H1 (cell line): ENCODE measurements at places on chromosomes 2 and 18. TPM values are rescaled to one million over a fixed set of nuclear protein-coding genes. Genes with fewer than 3 reads are reported as not detected.

MFSD2B gene
- polyA plus RNA-seq, result 0.33 and 0.46 TPM in 2 replicates

RAB17 gene
- polyA plus RNA-seq, result 42.6 and 61.3 TPM in 2 replicates

KYNU gene
- 0.06 and 0.09 TPM in 2 replicates for polyA plus RNA-seq

VWC2L gene
- polyA plus RNA-seq, result not detected in 2 replicates

NAT8 gene
- polyA plus RNA-seq, result not detected in 2 replicates

SLC23A3 gene
- 0.31 and 0.35 TPM in 2 replicates for polyA plus RNA-seq

IL1RL2 gene
- not detected in 2 replicates for polyA plus RNA-seq

TAF1B gene
- polyA plus RNA-seq, result 5.4 and 6.6 TPM in 2 replicates

DOK6 gene
- 0.09 and 0.33 TPM in 2 replicates for polyA plus RNA-seq

DNA sequence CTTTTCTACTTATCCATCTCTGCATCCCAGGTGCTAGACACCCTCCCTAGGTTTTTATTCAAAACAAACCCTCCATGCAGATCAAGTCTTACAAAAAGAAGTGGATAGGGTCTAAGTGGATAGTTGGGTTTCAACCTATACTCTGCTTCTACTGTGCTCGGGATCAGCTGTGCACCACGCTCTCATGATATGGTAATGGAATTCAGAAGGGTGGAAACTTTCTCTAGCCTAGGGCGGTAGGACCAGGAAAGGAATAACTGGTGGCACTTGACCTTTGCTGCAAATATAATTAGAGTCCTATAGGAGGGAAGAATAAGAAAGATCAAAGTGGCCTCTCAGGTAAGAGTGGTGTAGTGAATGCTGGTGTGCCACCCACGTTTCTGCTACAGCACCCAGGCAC is 272.9 kb downstream of the GPD2 start:
- H3K27ac ChIP-seq, result no peak overlapping the region
- no peaks in the 10 kb centered on the region for H3K36me3 ChIP-seq
- no peaks in the 10 kb centered on the region for H3K4me1 ChIP-seq
- DNase-seq, result no peak
- H3K4me3 ChIP-seq, result no peak overlapping the region

GRCh38 chr2:5983511-5984272 is 291.5 kb downstream of the SOX11 start:
- H3K4me1 ChIP-seq, result peaks cover 15% of the 10 kb centered on the region
- no peak overlapping the region for H3K27ac ChIP-seq
- no peaks in the 10 kb centered on the region for H3K27me3 ChIP-seq
- DNase-seq, result no peak

- no peak for DNase-seq
- no peak overlapping the region for H3K27ac ChIP-seq
- no peaks in the 10 kb centered on the region for H3K36me3 ChIP-seq
- H3K27me3 ChIP-seq, result no peaks in the 10 kb centered on the region
- no peak overlapping the region for H3K4me3 ChIP-seq
Measured at GRCh38 chr2:140882671-140883620, 1247.9 kb downstream of the LRP1B start.

- no peaks in the 10 kb centered on the region for H3K27me3 ChIP-seq
- no peaks in the 10 kb centered on the region for H3K4me1 ChIP-seq
Measured at GRCh38 chr18:65659312-65659711, 91.5 kb upstream of the CDH7 start.

GRCh38 chr2:47888581-47889280 is 17.6 kb downstream of the FBXO11 start:
- H3K27ac ChIP-seq, result no peak overlapping the region
- DNase-seq, result no peak
- no peaks in the 10 kb centered on the region for H3K36me3 ChIP-seq
- H3K27me3 ChIP-seq, result no peaks in the 10 kb centered on the region
- no peaks in the 10 kb centered on the region for H3K4me1 ChIP-seq

DNA sequence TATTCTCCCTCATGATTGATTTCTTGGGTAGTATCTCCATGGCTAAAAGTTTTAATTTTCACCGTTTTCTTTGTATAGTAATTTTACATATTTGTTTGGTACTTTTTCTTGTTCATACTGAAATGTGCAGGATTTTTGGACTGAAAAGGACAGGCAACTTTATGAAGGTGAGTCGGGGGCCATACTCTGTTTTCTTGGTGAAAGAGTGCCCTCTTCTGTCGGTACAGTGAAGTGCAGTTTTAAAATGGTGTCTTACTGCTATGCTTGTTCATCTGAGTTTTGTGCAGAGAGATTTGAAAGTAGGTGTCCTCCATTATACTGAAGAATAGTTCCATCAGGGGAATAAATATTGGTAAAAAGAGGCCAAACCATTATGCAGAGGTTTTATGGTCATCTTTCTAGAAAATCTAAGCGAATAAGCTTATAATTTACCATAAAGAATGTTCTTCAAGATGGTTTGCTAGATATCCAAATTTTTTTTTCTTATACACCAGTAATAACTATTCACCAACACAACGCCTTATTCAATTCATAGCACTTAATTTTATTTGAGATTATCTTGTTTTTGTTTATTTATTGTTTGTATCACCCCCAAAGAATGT is 8.7 kb upstream of the SERPINB13 start:
- no peak for DNase-seq
- H3K36me3 ChIP-seq, result no peaks in the 10 kb centered on the region
- no peak overlapping the region for H3K27ac ChIP-seq
- no peaks in the 10 kb centered on the region for H3K4me1 ChIP-seq
- no peaks in the 10 kb centered on the region for H3K27me3 ChIP-seq
- H3K4me3 ChIP-seq, result no peak overlapping the region

DNA sequence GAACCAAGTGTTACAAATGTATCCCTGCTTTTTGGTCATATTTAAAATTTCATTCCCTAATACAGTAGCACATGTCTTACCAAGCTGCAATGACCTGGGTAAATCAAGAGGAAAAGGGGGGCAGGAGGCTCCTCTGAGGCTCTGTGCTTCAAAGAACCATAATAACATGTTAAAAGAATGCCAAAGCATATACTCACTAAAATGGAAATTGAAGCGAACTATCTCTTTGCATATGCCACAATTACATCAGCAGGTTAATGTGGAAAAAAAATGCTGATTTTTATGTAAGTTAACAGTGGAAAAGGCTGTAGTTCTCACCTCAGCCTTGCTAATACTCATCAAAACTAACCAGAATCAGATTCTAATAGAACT is 37.5 kb upstream of the NCKAP5 start:
- H3K4me3 ChIP-seq, result no peak overlapping the region
- DNase-seq, result no peak
- H3K27me3 ChIP-seq, result no peaks in the 10 kb centered on the region

DNA sequence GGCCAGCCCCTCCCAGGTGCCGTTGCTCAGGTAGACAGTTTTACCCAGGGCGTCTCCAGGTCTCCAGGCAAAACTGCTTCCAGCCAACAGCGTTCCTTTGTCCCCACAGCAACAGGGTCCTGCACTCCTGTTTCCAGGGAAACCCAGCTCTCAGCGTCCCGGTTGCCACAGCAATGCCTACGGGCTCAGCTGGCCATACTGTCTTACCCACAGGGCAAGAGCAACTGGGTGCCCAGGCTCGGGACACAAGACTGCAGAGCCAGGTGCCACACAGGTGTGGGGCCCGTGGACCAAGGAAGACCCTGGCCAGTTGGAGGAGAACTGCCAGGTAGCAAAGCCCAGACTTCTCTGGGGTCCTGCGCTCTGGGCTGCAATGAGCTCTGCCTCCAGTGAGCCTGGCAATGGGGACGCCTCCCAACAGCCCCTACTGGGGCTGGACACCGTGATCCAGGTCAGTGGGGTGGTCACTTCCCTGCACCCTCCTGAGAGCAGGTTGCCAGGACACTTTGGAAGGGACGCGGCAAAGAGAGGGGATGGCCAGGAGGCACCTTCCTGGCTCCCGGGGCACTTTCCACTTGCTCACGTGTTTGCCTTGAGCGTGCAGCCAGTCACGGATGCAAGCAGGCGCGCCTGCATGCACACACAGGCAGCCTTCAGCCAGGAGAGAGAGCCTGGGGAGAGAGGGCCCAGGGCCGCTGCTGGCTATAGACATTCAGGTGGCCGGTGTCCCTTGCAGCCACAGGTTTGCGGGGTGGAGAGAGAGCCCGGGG is at the start of gene CROCC2:
Gene CROCC2 (plus strand): TSS at position 196 of the 770 bp plus-strand sequence. CDS start 178 bp downstream, at position 374.
- H3K4me1 ChIP-seq, result no peaks in the 10 kb centered on the region
- no peak for DNase-seq
- no peak within 1 kb of the TSS for H3K4me3 ChIP-seq
- no peaks in the 10 kb centered on the region for H3K27me3 ChIP-seq
- no peak within 1 kb of the TSS for H3K27ac ChIP-seq

DNA sequence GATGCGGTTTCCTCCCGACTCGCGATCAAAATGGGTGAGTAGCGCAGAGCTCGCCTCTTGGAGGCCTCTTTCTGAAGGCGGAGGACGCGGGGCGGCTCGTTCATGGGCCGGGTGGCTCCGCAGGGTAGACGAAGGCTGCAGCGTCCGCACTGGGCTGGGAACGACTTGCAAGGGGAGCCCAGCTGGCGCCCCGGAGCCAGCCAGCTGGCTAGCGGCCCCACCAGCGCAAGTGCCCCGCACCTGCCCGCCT is 328 bp upstream of the PASK start:
- no peak overlapping the region for H3K27ac ChIP-seq
- no peak for DNase-seq
- no peaks in the 10 kb centered on the region for H3K36me3 ChIP-seq
- H3K4me1 ChIP-seq, result peaks cover 11% of the 10 kb centered on the region

DNA sequence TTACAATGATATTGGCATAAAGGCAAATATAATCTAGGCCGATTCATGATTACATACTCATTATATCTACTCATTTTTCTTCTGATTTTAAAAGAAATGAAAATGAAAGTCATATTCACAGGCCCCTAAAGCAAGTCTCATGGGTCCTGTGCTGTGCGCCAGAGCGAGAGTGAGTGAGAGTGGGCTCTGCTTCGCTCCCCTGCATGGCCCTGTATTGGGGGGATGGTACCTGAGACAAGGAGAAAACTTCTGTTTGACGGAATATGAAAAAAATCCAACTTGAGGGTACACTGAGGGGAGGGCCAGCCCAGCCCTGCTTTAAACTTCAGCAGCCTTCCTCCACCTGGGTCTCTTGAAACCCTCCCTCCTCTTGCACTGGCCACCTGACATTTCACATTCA is 81.4 kb upstream of the RGPD5 start:
- H3K27ac ChIP-seq, result no peak overlapping the region
- H3K27me3 ChIP-seq, result no peaks in the 10 kb centered on the region
- no peak overlapping the region for H3K4me3 ChIP-seq
- DNase-seq, result no peak

DNA sequence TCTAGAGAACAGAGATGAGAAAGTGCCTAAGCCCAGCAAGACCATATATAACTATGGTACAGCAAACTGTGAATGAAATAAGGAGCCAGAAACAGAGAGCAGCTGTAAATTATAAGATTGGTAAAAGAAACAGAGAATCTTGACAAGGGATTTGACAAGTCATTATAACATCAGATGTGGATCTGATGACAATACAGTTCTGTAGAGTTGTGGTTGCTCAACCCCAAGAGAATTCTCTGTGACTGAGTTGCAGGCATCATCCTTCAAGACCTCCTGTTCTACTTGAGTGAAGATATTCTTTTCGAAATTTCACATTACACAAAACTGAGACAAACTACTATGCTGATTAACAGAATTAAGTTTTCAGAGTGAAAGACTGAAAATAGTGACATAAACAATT is 343.1 kb upstream of the SLC39A10 start:
- no peak overlapping the region for H3K4me3 ChIP-seq
- H3K27ac ChIP-seq, result no peak overlapping the region
- H3K4me1 ChIP-seq, result no peaks in the 10 kb centered on the region
- no peaks in the 10 kb centered on the region for H3K36me3 ChIP-seq

GRCh38 chr18:24368749-24369148 is 28.9 kb downstream of the OSBPL1A start:
- no peak overlapping the region for H3K4me3 ChIP-seq
- H3K36me3 ChIP-seq, result peaks cover 25% of the 10 kb centered on the region
- no peaks in the 10 kb centered on the region for H3K4me1 ChIP-seq

DNA sequence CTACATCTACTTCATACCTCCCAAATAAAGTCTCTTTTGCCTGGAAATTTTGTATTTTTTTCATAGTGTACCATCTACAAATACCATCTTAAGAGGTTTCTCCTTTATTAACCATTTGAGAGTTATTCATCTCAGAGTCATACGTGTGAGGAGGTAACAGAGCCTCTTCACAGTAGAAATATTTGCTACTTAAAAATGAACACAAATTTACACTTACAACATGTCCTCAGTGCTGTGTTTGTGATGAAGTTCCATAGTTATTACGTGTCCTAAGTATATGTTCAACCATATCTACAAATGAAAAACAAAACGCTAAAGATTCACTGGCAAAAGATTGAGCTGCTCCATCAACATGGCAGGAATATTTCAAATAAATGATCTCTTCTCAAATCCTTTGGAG is 48.5 kb upstream of the HNRNPA3 start:
- H3K27me3 ChIP-seq, result no peaks in the 10 kb centered on the region
- no peak for DNase-seq

- no peak overlapping the region for H3K27ac ChIP-seq
- no peak overlapping the region for H3K4me3 ChIP-seq
- H3K27me3 ChIP-seq, result no peaks in the 10 kb centered on the region
- H3K4me1 ChIP-seq, result no peaks in the 10 kb centered on the region
- H3K36me3 ChIP-seq, result no peaks in the 10 kb centered on the region
- no peak for DNase-seq
Measured at GRCh38 chr2:198055716-198056115, 251.3 kb downstream of the PLCL1 start.

- H3K4me1 ChIP-seq, result no peaks in the 10 kb centered on the region
- DNase-seq, result no peak
- H3K4me3 ChIP-seq, result no peak overlapping the region
- no peaks in the 10 kb centered on the region for H3K27me3 ChIP-seq
- no peaks in the 10 kb centered on the region for H3K36me3 ChIP-seq
- H3K27ac ChIP-seq, result no peak overlapping the region
Measured at GRCh38 chr2:100422320-100423055, 5.0 kb upstream of the CHST10 start.

DNA sequence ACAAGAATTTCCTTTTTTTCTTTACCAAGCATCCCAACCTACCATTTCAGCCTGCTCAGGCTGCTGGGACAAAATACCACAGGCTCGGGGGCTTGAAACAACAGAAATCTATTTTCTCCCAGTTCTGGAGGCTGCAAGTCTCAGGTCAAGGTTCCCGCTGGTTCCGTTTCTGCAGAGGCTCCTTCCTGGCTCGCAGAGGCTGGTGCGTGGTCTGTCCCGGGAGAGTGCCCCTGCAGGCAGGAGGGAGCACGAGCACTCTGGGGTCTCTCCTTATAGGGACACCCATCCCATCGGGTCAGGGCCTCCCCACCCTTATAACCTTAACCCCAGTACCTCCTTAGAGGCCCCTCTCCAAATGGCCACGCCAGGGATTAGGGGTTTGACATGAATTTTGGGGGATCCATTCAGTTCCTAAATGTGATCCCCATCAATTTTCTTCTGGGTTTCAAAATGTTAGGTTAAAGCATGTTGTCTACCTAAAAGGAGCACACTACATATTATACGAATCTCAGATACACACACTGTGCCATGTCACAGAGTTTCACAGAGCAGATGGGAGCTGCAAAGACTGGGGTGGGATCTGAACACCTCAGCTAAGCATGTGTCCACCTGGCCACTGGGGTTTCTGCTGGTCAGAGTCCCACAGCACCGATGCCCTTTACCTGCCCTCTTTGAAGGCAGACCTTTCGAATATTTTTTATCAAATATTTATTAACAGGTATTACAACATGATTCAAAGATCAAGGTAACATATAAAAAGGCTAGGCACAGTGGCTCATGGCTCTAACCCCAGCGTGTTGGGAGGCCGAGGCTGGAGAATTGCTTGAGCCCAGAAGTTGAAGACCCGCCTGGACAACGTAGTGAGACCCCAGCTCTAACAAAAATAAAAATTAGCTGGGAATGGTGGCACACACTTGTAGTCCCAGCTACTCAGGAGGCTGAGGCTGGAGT is 17.6 kb upstream of the ADI1 start:
- no peaks in the 10 kb centered on the region for H3K27me3 ChIP-seq
- peak; percentile 72 for DNase-seq
- no peak overlapping the region for H3K27ac ChIP-seq
- no peaks in the 10 kb centered on the region for H3K4me1 ChIP-seq
- no peak overlapping the region for H3K4me3 ChIP-seq
- peaks cover under 1% of the 10 kb centered on the region for H3K36me3 ChIP-seq
